ENCODE measurements at places on chromosomes 3 and 15. TPM values are rescaled to one million over a fixed set of nuclear protein-coding genes. Genes with fewer than 3 reads are reported as not detected.
A peak's percentile ranks its signal among the peaks of the same experiment; 100 is the strongest.

GRCh38 chr15:86623236-86623635, 543.6 kb downstream of the AGBL1 start:
- no peak for DNase-seq

- no peak for DNase-seq
Observed at GRCh38 chr3:19506171-19506570, 357.9 kb downstream of the KCNH8 start.

GRCh38 chr3:73542136-73542535, 82.6 kb downstream of the PDZRN3 start:
- DNase-seq, result peak; percentile 86

DNA sequence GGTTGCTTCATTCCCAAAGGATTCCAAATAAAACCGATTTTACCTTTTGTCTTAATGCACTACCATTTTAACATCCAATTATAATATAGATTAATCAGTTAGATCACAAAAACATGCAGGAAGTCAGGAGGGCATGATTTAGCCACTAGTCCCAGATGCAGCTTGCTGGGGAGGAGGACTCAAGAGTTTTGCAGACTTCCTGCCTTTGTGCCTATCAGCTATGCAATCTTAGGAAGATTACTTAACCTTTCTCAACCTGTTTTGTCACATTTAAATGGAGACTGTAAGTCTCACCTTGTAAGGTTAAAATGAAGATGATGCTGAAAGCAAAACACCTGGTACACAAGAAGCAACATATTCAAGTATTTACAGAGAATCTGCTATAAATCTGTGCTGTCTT, 242.4 kb upstream of the GOLIM4 start:
- DNase-seq, result no peak

DNA sequence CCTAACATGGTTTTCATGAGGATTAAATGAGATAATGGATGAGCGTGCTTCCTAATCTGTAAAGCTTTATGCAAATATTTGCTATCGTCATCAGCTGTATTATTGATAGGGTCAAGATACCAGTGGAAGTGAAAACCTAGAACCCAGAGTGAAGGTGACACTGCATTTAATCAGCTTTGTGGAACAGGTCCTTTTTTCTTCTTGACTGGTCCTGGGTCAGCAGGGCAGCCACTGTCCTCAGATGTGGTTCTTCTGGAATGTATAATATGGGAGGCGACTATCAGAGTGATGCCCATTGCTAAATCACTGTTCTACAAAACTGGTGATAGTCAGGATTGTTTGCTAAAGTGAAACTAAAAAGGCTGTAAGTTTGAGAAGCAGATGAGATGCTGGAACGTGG, 41.4 kb downstream of the SORD start:
- no peak for DNase-seq

DNA sequence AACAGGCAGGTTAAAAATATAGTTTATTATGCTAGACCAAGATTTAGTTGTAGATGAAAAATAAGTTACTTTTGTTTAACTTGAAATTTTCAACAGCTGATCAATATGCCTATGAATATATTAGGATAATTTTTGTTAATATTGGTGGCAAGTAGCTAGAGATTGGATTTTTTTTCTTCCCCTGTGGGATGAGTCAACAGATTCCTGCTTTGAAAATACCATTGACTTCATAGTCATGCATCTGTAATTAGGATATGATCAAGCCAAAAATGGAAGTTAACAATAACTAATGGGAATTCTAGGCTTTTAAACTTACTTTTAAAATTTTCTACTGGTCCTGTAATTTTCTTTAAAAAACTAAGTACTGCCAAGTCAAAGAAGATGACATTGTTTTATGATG, 211.7 kb downstream of the ZIC1 start:
- no peak for DNase-seq

DNA sequence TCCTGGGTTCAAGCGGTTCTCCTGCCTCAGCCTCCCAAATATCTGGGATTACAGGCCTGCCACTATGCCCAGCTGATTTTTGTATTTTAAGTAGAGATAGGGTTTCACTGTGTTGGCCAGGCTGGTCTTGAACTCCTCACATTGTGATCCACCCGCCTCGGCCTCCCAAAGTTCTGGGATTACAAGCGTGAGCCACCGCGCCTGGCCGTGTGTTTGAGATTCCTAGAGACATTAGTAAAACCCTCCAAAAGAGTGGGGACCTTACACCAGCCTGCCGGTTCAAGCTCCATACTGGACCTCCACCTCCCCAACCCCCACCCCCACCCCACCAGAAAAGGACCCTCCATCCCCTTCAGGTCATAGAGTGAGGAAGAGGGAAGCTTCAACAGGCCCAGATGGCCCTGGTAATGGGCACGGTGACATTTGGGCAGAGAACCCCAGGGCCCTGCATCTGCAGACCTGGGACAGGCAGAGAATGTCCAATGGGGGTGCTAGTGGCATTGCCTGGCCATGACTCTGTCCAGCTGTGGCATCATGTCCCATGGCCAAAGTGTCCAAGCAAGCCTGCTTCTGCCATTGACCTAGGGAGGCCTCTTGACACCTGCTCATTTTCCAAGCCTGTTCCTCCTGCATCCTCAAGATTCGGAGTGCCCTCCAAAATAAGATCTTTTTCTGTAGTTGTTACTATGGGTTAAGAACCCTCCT, 108.9 kb upstream of the KLF13 start:
- no peak for DNase-seq

Gene PRTG
- total RNA-seq, result 6.1 TPM

GRCh38 chr15:101499863-101500713, 10.6 kb upstream of the PCSK6 start:
- peak; percentile 82 for DNase-seq

- DNase-seq, result no peak
Observed at GRCh38 chr15:79066391-79067071, 24.0 kb downstream of the RASGRF1 start.

DNA sequence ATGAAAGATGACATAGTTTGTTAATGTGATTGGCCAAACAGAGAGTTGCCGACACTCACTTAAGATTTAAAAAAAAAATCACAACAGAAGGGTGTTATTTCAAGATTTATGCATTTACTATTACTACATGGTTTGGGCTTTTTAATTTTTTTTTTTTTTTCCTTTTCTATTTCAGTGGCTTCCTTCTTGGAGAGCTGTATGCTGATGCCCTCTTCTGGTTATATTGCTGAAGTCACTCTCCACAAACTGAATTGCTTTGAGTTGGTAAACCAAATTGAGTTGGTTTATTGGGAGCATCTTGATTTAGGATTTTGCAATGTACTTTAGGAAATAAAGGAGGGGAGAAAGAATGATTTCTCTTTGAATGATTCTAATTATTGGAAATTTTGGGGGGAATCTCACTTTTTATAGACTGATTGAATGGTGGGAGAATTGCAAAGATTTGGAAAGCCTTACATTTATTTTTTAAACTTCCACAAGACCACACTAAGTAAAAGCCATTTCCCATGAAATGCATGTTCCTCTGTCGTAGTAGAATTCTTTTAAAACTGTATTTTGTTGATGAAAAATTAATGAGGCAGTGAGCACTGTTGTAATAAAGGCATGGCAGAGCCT, 186.6 kb upstream of the FEZF2 start:
- no peak for DNase-seq

- DNase-seq, result no peak
Observed at GRCh38 chr3:166123576-166123975, 286.4 kb upstream of the BCHE start.

- DNase-seq, result no peak
Observed at GRCh38 chr3:153431076-153431475, 269.1 kb downstream of the RAP2B start.

Gene MFAP1
- 27.5 TPM for total RNA-seq

DNA sequence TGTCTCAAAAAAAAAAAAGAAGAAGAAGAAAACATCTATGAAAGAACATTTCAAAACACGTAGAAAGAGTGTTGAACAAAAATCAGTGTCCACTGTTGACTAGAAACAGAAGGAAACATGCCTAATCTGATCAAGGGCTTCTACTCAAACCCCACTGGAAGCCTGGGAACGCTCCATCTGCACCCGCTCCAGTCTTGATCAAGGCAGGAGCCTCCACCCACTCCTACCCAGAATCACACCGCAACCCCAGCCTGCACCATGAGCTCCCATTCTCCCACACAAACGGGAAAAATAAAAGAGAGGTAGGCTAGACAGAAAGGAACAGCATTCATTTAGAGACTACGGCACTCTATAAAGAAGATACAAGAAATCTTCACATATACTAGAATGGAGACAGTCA, 40.9 kb upstream of the OCA2 start:
- DNase-seq, result no peak

- DNase-seq, result no peak
Observed at GRCh38 chr15:76998663-76999285, 3.8 kb downstream of the PSTPIP1 start.

Gene KNG1
- total RNA-seq, result 0.91 TPM

Gene ZNF660
- 2.4 TPM for total RNA-seq

DNA sequence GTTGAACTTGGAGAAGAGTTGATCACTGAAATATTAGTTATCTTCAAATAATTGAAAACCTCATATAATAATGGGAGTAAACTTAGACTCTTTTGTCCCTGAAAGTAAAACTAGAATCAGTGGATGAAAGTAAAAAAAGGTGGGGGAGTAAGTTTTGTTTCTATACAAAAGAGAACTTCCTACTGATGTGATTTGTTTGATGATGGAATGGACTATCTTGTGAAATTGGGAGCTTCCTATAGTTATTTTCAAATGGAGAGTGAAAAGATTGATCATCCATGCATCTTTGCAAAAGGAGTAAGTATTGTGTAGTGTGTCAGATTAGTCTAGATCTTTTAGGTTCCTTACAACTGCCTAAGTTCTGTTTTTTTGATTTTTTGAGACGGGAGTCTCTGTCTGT, 28.4 kb downstream of the SPRED1 start:
- DNase-seq, result no peak

DNA sequence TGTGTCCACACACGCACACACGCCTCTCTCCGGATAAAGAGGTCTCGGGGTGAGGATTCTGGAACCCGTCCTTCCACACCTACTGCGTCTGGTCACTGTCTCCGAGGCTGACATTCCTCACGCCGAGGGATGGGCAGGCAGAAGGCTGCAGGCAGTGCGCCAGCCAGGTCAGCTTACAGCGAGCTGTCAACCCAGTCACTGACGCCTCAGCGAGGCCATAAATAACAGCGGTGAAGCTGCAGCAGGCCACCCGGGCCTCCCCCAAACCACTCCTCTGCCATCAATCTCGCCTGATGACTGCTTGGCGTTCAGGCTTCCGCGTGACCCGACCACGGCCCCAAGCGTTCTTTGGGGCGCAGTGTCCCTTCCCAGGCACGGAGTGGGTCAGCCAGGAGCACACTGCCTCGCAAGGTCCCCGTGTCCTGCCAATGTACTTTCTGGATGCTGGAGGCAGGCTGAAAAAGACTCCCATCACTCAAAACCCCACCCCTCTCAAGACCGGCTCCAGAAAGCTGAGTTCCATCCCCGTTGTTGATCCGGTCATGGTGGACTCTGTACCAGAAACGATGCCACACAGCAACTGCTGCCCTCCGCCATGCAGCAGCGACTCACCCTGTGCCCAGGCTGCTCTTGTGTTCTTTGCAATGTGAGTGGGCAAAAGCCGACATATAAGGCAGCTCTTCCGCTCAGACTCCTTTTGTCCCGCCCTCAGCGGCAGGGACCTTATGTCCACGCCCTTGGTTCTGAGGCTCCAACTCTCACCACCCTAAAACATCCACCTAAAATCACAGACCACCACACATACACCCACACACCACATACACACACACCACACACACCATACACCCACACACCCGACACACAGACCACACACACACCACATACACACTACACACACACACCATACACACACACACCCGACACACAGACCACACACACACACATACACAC, 27.1 kb downstream of the CPN2 start:
- DNase-seq, result peak; percentile 44

DNA sequence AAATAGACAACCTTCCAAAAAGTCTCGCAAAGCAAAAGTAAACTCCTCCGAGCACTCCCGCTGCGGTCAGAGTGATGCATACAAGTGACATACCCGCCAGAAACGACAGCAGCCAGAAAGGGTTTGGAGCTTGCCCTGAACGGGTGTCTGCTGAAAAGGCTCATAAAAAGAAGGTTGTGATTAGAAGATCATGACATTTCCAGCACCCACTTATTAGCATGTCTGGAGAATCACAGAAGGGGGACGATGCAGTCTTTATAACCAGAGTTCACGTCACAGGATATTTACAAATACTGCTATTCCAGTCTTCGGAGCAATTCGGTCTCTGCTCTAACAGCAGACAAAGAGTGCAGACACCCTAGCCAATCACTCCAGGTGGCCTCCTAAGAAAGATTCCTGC, 59.1 kb upstream of the FRMD4B start:
- DNase-seq, result no peak

GRCh38 chr3:133998691-133999241, 31.0 kb downstream of the SLCO2A1 start:
- no peak for DNase-seq

Gene DTX3L
- 46.3 TPM for total RNA-seq

Gene PIERCE2
- total RNA-seq, result 4.6 TPM

DNA sequence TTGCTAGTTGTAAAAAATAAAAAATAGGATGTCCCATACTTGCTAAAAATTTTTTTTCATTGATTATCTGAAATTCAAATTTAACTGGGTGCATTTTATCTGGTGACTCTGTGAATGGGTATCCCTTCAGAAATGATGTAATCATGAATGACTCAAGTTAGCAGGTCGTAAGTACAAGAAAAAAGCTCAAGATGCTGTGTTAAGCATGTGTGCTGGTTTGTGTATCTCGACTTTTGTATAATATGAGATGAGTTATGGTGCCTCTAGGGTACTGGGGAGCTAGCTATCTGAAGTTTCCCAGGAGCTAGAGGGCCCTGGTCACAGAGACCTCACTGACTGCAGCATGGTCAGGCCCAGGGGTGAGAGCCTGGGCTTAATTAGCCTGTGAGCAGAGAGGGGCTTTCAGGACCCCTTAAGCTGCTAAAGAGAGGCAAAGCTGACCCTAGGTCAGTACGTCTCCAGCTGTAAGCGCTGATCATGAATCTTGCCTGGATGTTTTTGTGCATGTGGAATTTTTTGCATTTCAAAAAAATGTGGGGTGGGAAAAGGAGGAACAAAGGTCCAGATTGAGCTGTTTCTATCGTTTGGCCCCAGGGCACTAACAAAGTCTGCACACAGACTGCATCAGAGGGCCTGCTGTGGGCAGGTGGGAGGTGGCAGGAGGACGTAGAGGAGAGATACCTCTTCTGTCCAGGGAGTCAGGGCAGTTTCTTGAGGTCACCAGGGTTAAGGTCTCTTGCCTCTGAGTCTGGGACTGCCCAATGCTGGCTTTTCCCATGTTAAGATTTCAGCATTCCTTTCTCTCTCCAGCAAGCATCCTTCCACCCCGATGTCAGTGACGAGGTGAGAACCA, 233.2 kb upstream of the TPM1 start:
- no peak for DNase-seq

GRCh38 chr3:155080692-155081091, 573 bp downstream of the MME start:
- no peak for DNase-seq
